ENCODE measurements at places on chromosomes 16 and 17.

- DNase-seq, result peak; percentile 82
Observed at GRCh38 chr17:40086150-40087044, 14.0 kb downstream of the NR1D1 start.

DNA sequence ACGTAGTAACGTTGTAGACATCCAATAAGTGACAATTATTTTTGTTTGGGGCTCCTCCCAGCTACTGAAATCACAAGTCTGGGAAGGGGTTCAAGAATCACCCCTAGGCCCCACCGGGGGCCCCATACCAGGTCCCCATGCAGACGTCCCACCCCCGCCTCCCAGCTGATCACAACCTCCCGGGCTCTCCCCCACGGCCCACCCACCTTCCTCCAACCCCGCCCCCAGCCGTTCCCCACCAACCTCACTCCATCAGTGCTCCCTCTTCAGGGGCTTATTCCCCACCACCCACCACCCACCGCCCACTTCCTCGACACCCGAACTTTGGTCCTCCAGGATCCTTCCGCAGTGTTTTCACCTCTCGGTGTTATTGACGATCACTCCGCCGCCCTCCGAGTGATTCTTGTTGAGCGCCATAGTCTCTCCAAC is 240 bp downstream of the WBP2 start:
- DNase-seq, result no peak

DNA sequence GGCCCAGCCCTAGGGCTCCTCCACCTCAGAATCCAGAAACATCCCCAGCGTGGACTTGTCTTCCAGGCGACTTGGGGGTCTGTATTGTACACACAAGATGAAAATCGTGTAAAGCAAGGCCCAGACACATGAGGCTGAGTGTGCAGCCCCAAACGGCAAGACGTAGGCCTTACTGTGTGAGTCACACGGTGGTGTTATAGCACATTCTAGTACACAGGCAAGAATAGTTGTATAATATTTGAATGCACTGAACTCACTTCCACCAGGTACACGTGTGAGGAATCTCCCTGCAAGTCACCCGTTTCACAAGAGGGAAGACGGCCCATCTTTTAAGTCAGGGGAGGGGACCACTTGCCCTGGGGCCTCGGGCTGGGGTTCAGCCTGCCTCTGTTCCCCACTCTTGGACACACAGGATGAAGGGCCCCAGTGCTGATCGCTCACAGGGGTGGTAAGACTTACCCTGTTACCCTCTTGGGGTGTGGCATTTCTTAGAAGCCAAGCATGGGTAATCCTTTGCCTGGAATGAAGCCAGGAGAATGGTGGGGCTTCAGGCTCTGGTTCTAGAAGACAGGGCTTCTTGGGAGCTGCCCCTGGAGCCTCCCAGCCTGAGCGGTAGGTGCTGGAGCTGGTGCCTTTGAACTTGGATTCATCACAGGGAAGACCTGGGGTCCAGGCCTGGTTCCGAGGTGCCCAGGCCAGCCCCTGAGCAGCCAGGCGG is 71.3 kb downstream of the SREBF1 start:
- DNase-seq, result peak; percentile 89

DNA sequence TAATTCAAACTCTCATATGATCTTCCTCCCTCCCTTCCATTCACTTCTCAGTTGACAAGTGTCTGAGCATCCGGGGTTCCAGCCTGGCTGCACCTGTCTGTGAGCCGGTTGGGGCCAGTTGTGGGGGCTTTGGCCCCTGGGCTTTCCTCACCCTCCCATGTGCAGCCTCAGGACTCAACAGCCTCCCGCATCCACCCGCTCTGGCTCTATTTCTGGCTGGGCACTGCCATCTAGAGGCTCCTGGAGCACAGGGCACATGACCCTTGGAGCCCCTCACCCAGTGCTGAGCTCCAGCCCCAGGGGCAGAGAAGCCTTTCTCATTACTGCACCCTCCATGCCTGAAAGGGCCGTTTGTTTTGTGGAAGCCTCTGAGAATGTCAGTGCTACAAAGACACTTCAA is 43.3 kb downstream of the HAPSTR1 start:
- DNase-seq, result peak; percentile 79

DNA sequence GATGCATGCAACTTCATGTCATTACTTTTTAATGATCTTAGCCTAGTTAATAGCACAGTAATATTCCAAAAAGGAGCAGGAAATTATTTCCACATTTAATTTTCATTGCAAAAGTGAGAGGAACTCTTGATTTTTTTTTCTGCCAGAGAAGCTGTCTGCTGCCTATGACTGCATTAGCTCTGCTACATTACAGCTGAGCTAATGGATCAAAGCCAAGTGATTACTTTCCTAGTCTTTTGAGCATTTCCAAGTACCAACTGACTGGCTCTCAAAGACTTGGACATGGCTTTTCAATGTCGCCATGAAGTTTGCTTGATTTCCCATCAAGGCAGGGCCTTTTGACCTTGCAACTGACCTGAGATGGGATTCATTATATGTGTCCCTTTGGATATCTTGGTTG is 356.6 kb upstream of the XYLT1 start:
- DNase-seq, result no peak

GRCh38 chr16:3645108-3645503 is 9.4 kb upstream of the DNASE1 start:
- no peak for DNase-seq

DNA sequence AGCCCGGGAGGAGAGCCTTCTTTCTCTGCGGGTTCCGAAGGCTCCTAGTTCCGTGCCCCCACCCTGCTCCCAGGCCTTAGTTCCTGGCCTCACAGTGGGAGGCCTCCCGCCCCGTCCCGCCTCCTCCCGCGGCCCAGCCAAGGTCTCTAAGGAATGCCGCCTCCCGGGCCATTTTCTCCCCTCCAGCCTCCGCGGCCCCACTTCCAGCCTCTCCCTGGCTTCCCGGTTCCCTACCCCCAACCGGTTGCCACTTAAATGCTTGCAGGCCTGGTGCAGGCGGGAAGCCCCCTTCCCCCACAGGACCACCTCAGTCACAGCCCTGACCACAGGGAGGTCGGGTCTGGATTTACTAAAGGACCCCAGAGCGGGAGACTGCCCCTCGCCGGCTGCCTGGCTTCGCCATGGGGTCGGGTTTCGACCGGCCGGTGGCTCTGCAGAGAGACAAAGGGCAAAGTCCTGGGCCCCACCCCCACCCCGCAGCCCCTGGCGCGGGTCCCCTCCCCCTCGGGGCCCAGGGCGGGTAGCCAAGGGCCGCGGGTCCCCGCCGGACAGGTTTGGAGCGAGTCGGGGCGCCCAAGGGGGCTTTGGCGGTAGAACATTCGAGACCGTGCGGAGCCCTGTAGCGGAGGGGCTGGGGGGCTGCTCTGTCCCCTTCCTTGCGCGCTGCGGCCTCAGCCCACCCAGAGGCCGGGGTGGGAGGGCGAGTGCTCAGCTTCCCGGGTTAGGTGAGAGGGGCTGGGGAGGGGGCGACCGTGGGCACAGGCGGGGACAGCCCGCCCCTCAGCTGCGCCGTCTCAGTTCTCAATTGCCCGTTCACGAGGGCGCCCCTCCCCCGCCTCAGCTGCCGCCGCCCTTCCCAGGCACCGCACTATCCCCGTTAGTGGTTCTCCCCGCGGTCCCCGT is 16.4 kb downstream of the IGF2BP1 start:
- no peak for DNase-seq

GRCh38 chr16:57809276-57810196 is 7.2 kb upstream of the KIFC3 start:
- DNase-seq, result no peak

GRCh38 chr17:82503094-82503727 is 16.3 kb upstream of the FOXK2 start:
- no peak for DNase-seq

DNA sequence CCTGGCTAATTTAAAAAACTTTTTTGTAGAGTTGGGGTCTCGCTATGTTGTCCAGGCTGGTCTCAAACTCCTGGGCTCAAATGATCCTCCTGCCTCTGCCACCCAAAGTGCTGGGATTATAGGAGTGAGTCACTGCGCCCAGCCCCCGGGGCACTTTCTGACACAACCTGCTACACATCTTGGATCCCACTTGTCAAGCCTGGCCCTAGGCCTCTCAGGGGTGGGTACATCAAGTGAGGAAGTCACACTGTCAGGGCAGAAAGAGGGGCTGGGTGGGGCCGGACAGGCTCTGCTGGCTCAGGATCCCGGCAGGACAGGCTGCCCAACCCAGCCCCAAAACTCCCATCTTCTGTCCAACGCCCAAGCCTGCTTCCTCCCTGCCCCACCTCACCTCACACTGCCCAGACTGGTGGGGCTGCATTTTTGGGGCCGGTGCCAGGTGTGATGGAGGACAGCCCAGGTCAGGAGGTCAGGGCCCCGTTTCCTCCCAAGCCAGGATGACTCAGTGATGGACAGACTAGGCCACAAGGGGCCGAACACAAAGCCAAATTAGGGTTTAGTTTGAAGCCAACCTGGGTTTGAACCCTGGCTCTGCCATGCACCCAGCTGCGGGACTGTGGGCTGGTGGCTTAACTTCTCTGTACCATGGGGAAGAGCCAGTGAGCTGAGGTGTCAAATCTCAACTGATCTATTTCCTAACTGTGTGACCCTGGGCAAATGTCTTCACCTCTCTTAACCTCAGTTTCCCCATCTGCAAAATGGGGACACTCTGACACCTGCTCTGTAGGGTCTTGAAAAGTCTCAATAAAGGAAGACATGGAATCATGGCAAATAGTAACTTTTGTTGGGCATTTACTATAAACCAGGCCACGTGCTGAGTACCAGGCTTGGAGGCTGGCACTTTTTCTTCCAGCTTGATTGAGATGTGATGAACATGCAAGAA is 8.9 kb upstream of the PPL start:
- DNase-seq, result no peak

GRCh38 chr17:15377200-15377599 is 35.8 kb upstream of the TEKT3 start:
- DNase-seq, result no peak

GRCh38 chr17:19369846-19370492 is 7.4 kb upstream of the B9D1 start:
- DNase-seq, result no peak

- DNase-seq, result peak; percentile 75
Observed at GRCh38 chr17:21239680-21240368, 13.4 kb downstream of the NATD1 start.

DNA sequence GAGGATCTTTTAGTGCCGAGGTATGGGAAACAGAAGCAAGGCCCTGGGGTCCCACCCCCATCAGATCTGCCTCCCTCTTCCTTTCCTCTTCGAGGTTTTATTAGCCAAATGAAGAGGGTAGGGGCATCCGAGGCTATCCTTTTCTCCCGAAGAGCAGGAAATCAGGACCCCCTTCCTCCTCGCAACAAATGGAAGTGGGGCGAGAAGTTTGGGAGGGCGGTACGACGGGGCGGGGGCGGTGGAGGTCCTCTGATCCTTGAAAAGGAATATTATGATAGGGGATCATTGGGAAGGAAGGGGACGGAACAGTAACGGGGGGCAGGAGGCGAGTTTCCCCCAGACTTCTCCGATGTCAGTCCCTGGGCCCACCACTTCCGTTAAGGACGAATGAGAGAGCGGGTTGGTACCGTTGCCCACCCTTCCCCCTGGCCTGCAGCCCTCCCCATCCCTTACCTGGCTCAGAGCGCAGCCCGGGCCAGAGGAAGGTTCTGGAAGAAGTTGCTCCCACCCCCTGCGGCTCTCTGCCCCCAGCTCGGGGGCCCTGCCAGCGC is 309 bp downstream of the FOXJ1 start:
- DNase-seq, result no peak

DNA sequence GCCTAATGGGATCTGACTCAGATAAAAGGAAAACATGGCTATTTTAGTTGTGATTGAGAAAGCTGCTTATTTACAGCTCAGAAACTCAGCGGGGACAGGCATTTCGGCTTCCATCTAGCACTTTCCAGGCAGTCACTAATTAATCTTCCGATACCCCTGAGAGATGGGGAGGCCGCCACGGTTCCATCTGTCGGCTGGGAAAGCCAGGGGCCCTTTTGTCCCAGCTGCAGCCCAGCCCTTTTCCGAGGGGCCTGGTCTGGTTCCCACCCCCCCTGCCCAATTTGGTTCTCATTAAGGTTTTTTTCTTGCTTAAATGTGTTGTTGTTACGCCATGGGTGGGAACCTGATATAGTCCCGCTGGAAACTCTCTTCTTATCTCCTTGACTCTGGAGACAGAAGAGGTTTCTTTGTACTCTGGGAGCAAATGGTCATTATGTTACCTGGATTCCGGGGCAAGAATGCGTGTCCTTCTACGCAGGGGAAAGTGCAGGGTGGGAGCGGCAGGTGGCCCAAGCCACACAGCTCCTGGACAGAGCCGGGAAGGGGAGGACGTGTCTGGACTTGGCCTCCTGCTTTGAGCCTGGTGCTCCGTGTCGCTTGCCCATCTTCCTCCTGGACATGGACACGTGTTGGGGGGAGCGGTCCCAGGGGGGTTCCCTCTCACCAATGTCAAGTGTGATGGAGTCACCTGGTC is 50.9 kb upstream of the GSE1 start:
- DNase-seq, result no peak

DNA sequence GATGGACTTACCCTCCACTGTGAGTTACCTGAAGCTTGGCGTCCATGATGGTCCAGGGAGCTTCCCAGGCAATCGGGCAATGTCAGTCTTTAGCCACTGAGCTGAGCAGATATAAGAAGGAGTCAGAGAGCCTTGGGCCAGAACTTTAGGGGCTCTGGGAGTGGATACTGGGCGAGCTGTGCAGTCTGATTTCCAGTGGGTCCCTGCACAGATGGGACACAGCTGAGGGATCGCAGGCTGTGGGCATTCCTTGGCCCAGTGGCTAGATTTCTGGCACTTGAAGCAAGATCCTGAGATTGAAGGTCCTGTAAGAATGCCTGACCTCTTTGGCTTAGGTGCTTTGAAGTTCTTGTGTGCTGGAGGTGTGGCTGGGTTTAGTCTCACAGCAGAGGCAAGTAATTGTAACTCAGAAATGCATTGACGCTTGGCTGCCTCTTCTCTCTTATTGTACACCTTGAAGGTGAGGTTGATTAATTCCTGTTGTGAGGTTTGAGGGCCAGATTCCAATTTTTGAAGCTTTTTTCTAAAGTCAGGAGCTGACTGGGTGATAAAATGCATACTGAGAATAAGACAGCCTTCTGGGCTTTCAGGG is 2283.8 kb downstream of the TP53TG3F start:
- DNase-seq, result no peak

DNA sequence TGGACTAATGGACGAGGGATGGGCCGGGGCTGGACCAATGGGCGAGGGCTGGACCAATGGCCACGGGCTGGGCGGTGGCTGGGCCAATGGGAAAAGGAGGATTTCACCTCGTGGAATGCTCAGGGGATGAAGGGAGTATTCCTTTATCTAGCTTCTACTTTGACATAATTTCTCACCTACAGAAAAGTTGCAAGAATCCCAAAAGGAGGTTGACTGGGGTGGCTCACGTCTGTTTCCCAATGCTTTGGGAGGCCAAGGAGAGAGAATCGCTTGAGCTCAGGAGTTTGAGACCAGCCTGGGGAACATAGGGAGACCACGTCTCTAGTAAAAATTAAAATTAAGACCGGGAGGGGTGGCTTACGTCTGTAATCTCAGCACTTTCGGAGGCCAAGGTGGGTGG is 5.7 kb upstream of the FLYWCH1 start:
- no peak for DNase-seq

GRCh38 chr17:9028988-9029570 is 7.8 kb downstream of the NTN1 start:
- no peak for DNase-seq

- no peak for DNase-seq
Observed at GRCh38 chr17:50174444-50174843, 8.6 kb downstream of the SGCA start.

- no peak for DNase-seq
Observed at GRCh38 chr17:35931794-35932425, 1.3 kb upstream of the RDM1 start.

All from hematopoietic multipotent progenitor cell treated with erythropoietin and hydrocortisone succinate and interleukin-3 and kit ligand, for 6 days (in vitro differentiated cells).